ENCODE measurements at places on chromosomes 3 and 15.

DNA sequence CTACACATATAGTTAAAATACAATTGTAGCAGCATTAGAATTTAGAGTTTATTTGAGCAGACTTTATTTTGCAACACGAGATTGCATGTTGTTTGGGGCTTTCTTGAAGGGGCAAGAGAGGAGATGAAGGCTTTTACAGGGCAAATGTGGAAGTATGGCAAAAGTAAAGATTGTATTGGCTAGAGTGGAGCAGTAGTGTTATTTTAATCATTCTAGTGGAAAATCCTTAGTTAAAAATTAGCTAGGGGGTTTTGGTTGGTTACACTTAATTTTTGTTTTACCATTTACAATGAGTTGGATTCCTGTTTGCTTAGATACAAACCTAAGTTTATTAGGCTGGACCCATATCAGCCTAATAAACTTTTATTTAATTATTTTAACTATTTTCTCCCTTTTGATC, 4.6 kb downstream of the OR5H15 start:
- no peak for DNase-seq

GRCh38 chr15:42955518-42955917, 34.9 kb upstream of the TTBK2 start:
- no peak for DNase-seq

- DNase-seq: no peak
Measured at GRCh38 chr3:72836923-72837322, 11.3 kb downstream of the SHQ1 start.

DNA sequence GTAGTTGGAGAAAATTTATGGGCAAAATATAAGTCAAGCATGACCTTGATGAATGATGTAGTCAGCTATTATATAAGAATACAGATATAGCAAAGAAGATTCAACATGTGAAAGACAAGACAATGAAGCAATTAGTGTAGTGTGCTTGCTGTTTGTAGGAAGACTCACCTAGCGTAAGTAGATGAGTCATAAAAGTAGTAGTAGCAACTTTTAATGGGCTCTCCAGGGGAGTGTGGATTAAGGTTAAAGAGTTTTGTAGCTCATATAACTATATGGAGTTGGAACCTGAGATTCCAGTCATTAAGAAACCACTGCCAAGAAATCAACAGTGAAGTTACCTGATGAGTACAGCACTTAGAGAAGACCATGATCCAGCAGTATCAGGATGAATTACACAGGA, 444.7 kb upstream of the CNTN3 start:
- DNase-seq: no peak

DNA sequence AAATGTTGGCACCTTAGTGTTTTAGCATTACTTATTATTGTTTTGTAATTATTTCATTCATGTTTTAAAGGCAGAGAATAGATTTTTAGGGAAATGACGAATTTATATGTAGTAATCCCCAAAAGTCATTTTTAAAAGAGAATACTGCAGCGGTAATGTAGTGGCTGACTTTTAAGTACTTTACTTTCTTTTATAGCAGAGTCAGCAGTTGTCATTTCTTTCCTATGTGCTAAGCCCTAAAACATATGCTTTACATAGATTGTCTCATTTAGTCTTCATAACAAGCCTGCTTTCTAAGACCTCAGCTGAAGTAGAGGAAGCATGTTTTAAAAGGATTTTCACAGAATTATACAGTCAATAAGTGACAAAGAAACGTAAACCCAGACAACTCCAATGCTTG, 102.1 kb upstream of the PEX5L start:
- DNase-seq: no peak

DNA sequence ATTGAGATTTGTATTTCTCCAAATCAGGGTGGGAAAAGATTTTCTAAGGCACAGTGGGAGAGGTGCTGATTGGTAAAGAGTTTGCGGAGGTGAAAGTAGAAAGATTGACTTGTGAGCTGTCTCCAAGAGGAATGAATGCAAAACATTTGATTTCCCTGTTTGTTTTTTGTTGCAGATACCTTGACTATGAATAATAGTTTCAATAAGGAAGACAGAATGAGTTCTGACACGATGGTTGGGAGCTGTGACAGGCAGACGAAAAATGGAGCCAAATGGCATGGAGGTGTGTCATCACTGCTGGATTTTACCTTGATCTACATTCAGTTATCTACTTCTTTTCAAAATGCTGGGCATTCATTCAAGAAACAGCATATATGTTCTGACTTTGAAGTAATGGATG, 145.1 kb downstream of the NFKBIZ start:
- no peak for DNase-seq

DNA sequence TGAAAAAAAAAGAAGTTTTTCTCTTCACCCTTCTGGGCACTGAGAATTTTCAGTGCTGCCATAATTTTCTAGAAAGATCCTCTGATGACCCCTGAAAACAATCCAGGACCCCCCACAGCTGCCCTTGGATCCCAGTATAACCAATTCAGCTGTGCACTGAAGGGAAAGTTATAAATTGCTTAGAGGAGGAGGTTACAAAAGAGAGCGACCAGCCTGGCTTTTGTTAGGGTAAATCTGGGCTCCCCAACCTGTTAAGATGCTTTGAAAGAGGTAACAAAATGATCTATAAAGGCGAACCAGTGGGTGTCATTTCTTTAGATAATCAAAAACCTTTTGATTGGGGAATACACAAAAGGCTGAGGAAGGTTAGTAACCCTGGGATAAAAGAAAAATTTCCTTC, 407.9 kb upstream of the ATP11B start:
- no peak for DNase-seq

- no peak for DNase-seq
Measured at GRCh38 chr3:113222451-113223086, 11.2 kb downstream of the BOC start.

- peak; percentile 96 for DNase-seq
Measured at GRCh38 chr3:151468284-151468917, 7.5 kb upstream of the IGSF10 start.

DNA sequence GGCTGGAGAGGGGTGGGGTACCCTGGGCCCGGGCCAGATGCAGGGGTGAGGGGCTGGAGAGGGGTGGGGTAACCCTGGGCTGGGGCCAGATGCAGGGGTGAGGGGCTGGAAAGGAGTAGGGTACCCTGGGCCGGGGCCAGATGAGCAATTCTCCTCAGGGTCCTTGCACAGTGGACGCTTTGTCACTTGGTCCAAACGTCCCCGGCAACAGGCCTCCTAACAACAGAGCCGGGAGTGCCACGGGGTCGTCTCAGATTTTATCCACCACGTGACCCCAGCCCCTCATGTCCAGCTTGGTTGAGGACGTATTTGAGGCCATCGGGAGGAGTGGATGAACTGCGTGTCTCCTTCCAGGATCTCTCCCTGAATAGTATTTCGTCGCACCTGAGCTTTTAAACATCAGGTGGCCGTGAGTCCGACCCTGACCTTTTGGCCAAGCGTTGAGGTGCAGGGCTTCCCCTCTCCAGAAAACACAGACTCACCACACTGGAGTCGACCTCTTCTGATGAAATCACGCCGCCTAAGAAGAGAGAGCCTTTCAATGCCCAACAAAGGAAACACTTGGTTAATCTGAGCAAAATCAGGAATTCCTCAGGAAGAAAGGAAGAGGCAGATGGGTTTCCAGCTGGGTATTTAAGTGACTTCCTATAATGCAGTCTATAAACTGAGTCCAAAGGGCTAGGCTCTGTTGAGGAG, 12.8 kb upstream of the LRRC15 start:
- DNase-seq: no peak

DNA sequence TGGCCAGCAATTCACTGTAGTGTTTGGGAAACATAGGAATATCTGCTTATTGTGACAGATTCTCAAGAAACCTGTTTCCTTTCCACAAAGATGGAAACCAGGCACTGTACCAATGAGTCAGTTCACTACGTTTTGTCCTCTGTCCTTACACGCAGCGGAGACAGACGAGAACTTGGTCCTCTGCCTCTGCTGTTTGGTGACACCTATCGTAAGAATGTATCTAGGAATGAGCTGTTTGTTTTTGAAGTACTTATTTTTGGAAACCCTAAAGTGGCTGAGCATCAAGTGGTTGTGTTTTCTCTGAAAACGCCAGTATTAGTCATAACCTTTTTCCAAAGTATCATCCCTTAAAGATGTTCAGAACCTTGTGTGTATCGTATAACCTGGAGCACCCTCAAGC, 93.0 kb downstream of the PGPEP1L start:
- no peak for DNase-seq

DNA sequence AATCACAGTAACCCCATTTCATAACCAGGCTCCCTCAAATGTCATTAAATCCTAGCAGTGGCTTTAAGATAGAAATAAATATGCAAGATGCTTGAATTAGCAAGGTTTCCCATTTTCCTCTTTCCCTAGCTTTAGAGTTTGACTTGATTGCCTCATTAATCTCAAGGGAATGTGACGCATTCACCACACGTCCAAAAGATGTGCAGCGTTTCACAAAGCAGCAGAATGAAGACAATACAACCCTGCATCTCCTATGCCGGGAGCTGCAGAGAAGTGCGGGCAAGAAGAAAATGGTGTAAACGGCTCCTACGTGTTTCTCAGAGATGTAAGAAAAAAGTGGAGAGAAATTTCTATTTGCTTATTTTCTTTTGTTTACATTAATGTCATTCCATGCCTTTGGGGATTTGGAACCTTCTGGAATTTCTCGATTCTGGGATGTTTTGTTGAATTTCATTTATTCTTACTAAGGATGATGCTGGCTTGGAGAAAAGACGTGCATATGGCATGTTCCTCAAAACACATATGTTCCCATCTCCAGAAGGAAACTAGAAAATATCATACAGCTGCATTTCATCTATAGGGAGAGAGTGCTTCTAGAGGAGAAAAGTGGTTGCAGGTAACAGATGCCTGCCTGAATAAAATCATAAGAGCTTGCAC, 27.8 kb upstream of the FRMD4B start:
- DNase-seq: no peak

DNA sequence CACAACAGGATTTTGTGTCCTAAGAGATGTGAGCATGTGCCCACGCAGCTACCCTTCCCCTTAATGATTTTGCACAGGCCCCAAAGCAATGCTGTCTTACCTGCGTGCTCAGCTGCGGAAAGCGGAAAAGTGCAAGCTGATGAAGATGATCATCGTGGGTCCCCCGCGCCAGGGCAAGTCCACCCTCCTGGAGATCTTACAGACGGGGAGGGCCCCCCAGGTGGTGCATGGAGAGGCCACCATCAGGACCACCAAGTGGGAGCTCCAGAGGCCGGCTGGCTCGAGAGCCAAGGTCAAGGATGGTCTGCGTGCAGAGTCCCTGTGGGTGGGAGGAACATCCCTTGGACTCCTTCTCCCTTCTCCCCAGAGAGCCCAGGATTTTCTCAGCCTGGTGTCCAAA, 103.1 kb downstream of the LRRK1 start:
- DNase-seq: no peak

- DNase-seq: no peak
Measured at GRCh38 chr3:149784064-149784704, 8.2 kb downstream of the ANKUB1 start.

DNA sequence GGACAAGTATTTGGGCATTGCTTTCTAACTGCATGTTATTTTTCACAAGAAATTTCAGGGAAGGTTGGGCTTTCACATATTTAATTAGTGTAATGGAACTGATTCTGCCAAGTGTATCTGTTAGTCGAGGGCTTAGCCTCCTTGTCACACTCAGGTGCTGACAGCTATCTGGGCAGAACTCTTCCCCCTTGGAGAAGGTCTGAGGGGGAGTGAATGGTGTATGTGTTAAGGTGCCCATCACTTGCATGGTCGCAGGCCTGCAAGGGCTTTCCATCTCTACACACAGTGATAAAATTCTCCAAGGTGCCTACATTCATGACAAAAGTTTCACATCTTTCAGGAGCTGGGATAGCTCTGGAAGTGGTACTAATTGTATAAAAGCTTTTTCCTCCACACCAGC, 97.6 kb upstream of the ICE2 start:
- DNase-seq: no peak

DNA sequence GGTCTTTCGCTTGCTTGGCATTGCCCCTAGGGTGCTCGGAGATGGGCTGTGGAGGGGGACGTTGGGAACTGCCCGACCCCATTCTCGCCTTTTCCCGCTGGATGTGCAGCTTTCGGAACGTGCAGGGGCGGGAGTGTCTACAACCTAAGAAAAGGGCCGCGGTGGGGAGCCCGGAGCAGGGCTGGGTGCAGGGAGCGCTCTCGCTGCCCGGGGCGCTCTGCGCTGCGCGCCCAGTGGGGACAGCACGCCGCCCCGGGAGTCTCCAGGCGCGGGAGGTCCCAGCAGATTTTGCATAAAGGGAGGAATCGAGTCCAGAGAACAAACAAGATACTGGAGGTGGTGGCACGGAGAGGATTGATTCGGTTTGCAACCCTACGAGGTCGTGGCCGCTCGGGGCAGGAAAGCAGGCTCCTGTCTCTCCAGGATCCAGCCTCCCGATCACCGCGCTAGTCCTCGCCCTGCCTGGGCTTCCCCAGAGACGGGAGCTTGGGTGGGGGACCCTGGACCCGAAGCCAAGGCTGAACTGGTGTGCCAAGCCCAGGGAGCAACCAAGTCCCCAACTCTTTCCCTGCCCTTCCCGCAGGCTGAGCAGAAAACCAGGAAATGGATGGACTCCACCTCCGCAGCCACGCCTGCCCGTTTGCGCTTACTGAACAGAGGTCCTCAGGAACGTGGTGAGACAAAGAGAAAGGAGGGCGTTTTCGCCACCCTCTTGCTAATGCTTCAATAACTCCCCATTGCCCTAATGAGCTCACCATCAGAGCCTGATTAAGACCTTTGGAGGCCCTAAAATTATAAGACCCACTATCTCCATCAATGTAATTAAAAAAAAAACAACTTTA, 59.7 kb downstream of the NOX5 start:
- peak; percentile 64 for DNase-seq

DNA sequence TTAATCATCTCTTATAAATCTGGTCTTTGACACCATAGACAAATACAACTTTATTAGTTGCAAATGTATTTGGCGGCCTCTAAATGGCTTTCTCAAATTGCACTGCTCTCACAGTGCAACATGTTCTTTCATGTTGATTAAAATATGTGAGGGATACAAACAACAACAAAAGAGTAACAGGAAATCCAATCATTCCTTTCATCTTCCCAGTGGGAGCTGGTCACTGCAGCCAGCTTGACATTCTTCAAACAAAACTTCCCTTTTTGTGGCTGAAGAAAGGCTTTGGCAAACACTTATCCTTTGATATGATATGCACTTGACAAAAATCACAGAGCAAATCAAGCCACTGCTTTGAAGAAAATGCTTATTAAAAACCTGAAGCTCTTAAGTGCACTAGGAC, 973.6 kb downstream of the EPHA3 start:
- no peak for DNase-seq

DNA sequence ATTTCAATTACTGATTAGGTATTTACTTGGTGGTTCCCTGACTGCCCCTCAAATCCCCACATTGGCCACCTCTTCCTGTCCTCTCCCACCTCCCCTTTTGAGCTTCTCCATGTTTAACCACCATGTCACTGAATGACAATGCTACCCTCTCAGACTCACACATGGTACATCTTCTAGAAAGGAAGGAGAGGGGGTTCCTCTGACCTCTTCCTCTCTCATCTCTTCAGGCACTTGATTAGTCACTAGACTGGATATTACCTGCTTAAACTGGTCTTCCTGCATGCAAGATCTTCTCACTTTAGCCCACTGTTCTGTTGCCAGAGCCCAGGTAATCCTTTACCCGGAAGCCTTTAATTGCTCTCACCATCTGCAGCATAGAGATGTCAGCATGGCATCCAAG, 64.9 kb downstream of the DIPK2A start:
- DNase-seq: no peak
